Pons (tissue), 1 donor: ENCODE measurements at places on chromosomes 2 and 18.

DNA sequence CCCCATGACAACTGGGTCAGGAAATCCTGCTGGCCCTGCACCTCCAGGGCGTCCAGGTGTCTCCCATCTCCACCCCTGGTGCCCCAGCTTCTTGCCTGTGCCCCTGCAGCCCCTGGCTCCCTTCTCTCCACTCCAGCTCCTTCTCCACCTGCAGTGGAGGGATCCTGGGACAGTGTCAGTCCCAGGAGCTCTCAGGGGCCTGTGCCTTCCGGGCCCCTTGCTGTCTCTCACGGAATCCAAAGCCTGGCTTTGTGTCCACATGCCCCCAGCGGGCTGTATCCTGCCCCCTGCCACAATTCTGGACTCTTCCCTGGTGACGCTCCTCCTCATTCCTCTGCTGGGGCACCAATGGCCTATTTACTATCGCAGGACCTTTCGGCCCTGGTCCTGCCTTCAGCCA, 58.2 kb downstream of the MYT1L start:
- no peak for DNase-seq

- DNase-seq = no peak
Measured at GRCh38 chr2:159959136-159959535, 103.3 kb downstream of the PLA2R1 start.

GRCh38 chr2:59082657-59083056, 841.5 kb upstream of the FANCL start:
- no peak for DNase-seq

- peak; percentile 72 for DNase-seq
Measured at GRCh38 chr2:205024822-205025518, 479.7 kb downstream of the PARD3B start.

DNA sequence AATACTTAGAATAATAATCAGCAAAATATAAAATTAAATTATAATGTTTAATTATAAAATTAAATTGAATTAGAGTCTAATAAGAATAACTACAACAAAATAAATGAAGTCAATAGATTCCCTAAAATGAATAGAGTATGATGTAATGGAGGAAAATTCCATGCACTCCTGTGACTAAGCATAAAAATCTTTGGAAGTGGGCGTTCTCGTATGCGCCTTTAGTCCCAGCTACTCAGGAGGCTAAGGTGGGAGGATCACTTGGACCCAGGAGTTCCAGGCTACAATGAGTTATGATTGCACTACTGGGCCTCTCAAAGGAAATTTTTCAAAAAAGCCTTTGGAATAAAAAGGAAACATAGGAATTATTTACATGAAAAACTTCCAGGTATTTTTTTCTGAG, 955.4 kb upstream of the POU3F3 start:
- DNase-seq = no peak

GRCh38 chr2:141341444-141341843, 789.4 kb downstream of the LRP1B start:
- no peak for DNase-seq

GRCh38 chr18:25982961-25983360, 107.5 kb downstream of the SS18 start:
- DNase-seq = no peak

DNA sequence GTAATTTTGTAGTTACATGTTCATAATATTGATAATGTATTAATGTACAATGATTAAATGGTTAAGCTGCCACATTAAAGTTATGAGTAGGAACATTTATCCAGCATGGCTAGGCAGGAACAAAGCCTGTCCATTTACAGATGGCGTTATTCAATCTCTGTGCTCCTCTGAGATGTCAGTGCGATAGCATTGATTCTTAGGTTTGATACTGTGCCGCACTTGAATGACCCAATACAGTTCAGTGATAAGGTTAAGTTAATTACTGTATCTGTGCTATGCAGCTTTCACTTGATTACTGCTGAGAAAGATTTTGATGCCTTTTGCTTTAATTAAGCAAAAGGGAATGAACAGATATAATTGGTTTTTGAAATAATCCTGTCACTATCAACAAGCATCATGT, 111.8 kb downstream of the ZNF407 start:
- DNase-seq = no peak

GRCh38 chr2:157662401-157662800, 33.7 kb upstream of the ACVR1C start:
- DNase-seq = no peak

- DNase-seq = no peak
Measured at GRCh38 chr2:172342078-172342477, 85.3 kb upstream of the ITGA6 start.

- DNase-seq = no peak
Measured at GRCh38 chr18:60984510-60984909, 348.7 kb upstream of the CDH20 start.

GRCh38 chr18:24600076-24600654, 139.7 kb downstream of the HRH4 start:
- peak; percentile 91 for DNase-seq

DNA sequence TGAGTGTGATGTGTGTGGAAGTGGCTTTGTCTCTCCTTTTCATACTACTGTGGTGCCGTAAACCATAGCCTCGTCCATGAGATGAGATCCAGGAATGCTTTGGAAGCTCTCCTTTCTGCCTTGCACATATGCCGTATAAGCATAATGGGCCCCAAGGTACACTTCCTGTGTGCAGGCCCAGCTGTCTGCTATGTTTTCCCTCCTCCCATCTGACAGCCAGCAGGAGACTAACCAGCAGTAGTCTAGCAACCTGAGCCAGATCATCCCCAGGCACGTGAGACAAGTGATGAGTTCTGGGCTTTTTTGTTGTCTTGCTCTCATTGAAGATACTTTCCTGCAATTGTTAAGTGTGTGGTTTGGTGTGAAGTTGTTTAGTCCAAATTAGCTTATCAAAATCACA, 555.5 kb upstream of the LRRTM4 start:
- DNase-seq = no peak

DNA sequence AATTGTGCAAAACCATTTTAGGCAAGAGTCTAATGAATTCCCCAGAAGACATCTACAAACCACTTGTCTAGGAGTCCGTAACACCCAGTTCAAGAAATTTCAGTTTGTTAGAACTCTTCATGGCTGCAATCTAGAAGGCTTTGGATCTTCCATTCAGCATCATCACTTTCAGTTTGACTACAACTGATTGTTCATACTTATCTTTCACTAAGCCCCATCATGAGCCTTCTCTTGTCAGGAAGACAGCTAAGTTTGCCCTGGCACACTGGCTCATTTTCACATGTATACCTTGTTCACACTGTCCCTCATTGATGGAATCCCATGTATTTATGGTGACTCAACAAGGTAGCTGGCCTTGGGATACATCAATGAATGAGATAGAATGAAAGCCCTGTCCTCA, 898.4 kb upstream of the CELF4 start:
- DNase-seq = no peak

- DNase-seq = no peak
Measured at GRCh38 chr18:37577051-37577611, 11.5 kb upstream of the CELF4 start.

GRCh38 chr2:28678944-28679343, 72.7 kb upstream of the PPP1CB start:
- DNase-seq = no peak

GRCh38 chr18:47748847-47749599, 181.4 kb downstream of the SMAD2 start:
- peak; percentile 43 for DNase-seq

DNA sequence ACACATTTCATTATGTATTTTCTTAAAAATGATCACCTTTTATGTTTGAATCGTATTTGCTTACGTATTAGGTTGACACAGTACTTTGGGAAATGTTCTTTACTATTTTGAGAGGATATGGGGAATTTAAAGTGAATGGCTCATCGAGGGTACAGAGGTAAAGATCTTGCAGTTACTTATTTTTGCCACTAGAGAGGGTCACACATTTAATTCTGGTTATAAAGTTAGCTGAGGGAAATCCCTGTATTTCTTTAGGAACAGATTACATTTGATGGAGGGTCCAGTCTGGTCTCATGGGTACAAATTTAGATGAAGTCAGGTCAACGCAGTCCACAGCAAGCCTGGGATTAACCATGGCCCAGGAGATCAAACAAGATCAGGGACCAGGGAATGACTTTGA, 24.5 kb downstream of the DYNC2LI1 start:
- no peak for DNase-seq

- DNase-seq = no peak
Measured at GRCh38 chr2:381181-381580, 93.3 kb upstream of the ALKAL2 start.

DNA sequence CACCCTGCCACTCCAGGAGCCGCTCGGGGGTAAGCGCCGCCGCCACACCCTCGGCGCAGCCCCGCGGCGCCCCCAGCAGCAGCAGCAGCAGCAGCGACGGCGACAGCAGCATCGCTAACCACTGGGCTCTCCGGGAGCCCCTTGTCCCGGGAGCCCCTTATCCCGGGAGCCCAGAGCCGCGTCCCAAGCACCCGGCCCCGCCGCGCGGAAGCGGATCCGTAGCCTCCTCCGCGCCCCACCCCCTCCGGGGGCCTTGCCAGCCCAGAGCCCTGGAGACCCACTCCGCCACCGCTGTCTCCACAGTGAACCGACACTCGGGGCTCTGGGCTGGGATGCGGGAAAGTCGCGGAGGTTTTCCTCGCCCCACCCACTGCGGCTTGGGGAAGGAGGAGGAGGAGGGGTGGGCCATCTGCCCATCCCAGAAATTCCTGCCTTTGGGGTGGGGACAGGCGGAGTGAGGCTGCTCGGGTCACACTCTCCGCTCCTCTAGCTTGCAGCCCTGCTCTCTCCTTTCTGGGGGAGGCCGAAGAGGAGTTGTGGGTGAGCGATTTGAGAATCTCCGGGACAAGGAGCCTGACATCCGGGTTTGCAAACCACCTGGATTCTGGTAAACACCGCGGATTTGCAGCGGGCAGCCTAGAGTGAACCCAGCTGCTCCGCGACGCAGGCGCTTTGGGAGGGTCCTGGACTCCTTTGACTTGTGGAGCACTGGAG, at the start of gene PLA2R1:
TSS of gene PLA2R1 (minus strand) at position 324 of the 714 bp plus-strand sequence. CDS start at position 112, 212 bp downstream.
- DNase-seq = no peak

DNA sequence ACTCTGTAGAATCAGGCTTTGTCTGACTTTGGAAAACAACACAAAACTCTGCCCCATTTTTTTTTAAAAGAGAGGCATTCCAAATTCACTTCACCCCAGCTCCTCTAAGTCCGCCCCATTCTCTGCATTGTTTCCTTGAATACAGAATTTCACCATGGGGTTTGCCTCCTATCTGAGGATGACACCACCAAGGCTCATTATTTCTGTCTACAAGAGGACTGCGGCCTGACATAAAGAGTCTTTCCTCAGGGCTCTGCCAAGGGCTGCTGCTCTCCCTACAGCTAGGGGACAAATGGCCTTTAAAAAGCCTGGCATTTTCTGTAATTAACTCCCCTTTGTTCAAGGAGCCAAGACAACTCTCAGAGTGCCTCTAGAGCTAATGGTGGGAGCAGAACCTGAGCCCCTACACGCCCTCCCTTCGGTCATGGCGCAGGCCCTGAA, 4.6 kb downstream of the CHST10 start:
- DNase-seq = peak; percentile 42

- no peak for DNase-seq
Measured at GRCh38 chr18:54975598-54975997, 16.3 kb upstream of the CCDC68 start.

- no peak for DNase-seq
Measured at GRCh38 chr2:76039505-76039904, 328.8 kb upstream of the GCFC2 start.

DNA sequence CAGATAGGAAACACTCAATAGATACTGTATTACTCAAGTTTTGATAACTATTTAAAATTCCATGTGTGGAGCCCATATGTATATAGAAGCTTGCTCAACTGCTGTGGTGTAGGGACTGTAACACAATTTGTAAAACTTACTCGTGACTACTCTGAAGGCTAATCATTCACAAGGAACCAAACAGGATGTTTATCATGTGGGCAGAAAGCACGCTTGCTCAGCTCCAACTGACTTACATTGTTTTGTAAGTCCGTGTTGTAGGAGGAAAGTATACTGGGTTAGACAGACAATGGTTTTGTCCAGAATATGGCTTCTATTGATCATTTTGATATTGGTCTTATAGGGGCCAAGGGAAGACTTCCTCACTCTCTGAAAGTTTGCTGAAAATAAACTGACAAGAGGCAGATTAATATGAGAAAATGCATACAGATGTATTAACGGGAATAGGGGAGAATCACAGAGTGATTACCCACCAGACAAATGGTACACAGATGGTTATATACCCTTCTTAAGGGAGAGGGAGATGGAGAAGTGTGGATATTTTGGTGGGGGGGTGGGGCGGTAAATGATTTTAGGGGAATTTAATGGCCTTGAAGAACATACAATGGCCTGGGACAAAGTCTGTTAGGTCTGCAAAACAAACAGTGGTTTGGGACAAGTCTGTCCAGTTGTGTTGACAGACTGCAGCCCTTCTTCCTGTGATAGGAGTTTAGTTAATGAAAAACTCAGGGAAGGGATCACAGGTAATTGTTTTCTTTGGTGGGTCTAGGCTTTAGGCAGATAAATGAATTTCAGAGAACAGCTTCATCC, 259.3 kb upstream of the SP5 start:
- no peak for DNase-seq

DNA sequence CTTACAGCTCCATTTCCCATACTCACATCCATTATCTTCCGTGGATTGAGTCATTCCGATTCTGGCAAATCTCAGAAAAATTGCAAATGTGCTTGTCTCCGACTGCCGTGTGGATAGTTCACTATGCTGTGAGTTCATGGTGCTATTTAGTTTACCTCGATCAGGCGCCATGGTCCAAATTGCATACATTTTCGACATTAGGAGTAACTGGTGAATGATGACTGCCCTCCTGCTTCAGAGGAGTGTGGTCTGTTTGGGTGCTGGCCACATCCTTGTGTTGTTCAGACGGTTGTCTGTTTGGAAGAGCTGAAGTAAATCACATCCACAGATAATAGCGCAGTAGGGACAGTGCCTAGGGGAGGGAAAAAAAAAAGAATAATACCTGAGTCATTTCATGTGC, 439.5 kb downstream of the ZNF516 start:
- DNase-seq = no peak

- no peak for DNase-seq
Measured at GRCh38 chr18:79489899-79490625, 94.3 kb downstream of the NFATC1 start.

GRCh38 chr2:22454826-22455485, 930.0 kb upstream of the KLHL29 start:
- DNase-seq = no peak

DNA sequence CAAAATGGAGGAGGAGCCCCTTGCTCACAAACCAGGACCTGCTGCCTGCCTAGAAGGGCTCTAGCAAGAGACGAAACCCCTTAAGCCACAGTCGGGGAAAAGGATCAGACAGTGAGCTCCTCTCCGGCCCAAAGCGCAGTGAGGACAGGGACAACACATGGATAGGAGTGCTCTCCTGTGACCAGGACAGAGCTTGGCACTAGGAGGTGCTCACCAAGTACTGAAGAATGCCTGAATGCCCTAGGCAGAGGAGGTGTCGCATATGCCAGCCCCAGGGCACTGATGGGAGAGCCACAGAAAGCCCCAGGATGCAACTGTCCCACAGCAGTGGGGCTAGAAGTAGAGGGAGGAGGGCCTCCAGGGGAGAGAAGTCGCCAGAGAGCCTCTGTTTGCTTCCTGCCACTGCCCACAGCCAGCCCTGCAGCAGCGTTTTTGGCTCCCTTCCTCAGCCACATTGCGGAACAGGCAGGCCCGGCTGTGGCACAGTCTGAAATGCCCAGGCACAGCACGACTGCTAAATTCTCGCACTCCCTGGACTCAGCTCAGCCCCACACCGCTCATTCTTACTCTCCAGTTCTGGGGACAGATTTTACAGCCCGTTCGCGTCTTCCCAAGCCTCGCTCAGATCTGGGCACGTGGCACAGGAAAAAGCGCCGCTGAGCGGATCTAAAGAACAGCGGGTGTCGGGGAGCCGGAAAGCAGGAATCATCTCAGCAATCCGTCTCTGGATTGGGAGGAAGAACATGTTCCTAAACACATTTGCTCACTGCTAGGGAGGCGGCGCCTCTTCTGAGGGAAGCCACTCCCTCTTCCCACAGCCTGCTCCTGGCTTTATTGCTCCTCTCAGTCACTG, 98.7 kb upstream of the POU3F3 start:
- DNase-seq = peak; percentile 45
